ENCODE measurements at places on chromosomes 11 and 22.

DNA sequence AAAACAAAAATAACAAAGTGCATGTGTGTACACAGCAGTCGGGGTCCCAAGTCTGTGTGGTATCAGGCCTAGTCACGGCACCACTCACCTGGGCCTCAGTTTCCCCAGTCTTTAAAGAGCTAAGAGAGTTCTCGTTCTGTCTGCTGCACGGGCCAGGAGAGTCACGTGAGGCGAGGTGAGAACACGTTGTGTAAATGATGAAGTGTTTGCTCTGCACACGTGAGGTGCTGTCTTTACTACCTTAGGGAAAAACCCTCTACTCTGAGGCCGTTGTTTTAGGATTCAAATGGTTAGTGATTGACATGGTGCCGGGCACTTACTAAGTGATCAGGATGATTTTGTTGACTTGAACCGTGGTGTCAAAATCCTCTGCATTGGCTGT, 86.5 kb upstream of the PPARA start:
- DNase-seq: no peak

DNA sequence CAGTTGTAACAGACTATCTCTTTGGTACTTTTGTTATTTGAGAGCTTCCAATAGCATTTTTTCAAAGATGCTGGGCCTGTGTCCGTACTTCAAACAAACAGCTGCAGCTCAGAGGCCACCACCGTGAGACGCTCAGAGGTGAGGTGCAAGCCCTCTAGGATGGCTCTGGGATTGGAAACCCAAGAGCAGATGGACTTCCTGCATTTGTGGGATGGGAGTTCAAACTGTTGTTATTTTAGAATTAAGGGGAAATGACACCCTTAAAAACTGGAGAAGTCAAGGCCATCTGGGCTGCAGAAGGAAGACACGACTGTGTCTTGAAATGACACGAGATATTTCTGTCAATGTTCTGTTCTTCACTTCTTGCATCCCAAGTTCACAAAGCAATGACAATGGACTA, 9.2 kb upstream of the IL10RA start:
- DNase-seq: no peak

- no peak for DNase-seq
These were observed 29.1 kb upstream of the SYT7 start for GRCh38 chr11:61609980-61610366.

- peak; percentile 95 for DNase-seq
These were observed 455.8 kb downstream of the MIAT start for GRCh38 chr22:27113211-27113635.

GRCh38 chr11:119344291-119345010, 2.1 kb downstream of the MFRP start:
- DNase-seq: no peak

DNA sequence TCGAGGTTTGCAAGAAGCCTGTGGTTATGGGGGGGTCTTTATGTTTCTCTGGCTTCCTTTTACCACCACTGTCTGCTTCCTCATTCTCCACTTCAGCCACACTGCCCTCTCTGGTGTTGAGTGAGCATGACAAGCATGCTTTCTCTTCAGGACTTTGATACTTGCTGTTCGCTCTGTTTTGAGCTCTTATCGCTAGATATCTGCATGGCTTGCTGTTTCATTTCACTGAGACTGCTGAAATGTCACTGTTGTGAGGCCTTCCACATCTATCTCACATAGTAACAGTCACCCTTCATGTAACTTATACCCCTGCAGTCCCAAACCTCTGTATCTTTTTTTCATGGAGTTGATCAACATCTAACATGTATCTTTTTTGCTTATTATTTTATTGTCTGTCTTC, 59.8 kb downstream of the TMEM135 start:
- DNase-seq: peak; percentile 38

DNA sequence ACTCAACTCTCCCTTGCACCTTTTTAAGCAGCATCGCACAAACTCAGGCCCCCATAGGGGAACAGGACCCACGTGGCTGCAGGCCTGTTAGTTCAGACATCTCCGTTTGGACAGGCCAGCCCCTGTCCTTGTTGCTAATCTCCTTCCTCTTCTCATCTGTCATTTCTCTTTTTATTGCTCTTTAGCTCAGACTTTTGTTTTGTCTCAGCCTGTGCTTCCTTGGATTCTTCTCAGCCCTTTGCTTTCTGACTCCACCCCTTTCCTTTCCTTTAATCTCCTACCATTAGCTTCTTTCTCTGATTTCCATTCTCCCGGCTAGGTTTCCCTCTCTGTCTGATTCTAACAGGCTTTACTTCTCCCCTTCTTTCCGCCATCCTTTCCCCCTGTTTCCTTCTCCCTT, 68.7 kb downstream of the SCN3B start:
- DNase-seq: no peak

DNA sequence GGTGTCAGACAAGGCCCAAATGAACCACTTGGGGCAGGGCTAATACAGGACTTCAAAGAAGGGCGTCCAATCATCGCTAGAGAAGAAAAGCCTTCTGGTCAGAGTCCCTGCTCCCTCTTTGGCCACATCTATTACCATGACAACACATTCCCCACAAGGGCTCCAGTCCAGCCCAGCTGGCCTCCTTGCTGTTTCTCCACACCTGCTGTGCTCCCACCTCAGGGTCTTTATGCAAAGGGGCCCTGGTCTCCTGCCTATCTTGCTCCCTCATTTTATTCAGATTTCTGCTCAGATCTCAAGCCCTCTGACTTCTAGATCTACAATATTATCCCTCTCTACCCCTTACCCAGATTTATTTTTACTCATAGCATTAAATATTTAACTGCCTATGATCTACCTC, 58.0 kb upstream of the KIRREL3 start:
- DNase-seq: no peak

GRCh38 chr11:33134276-33134675, 27.0 kb downstream of the CSTF3 start:
- no peak for DNase-seq

DNA sequence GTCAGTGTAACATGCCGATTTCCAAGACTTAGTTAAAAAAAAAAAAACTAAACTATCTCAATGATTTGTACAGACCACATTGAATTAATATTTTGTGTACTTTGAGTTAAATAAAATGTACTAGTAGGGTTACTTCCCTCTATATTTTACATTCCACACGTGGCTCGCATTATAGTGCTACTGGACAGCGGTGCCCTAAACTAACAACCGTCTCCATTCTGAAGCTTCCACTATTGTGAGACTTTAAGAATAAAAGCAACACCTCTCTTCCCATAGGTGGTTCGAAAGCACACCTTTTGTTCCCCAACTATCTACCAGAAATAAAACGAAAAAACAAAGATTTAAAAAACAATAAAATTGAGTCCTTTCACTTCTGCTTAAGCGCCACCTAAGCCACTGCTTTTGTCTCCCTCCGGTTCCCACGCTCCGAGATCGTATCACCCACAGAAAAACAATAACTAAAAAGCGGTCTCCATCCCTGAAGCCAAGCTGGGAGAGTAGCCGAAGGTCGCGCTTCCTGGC, 380 bp upstream of the TTC17 start:
- DNase-seq: peak; percentile 19

DNA sequence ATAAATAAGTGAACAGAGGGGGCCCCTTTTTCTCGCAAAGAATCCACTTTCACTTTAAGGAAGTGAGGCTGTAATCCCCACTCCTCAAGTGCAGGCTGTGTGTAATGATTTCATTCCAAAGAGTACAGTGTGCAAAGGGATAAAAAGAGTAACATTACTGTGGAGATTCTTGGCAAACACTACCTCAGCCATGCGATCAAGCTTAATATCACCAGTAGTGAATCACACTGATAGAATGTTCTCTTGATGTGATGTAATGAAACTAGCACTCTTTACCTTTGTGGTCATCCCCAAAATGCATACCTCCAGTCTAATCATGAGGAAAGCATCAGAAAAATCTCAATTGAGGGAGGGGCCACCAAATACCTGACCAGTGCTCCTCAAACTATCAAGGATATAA, 246.1 kb upstream of the CHORDC1 start:
- no peak for DNase-seq

DNA sequence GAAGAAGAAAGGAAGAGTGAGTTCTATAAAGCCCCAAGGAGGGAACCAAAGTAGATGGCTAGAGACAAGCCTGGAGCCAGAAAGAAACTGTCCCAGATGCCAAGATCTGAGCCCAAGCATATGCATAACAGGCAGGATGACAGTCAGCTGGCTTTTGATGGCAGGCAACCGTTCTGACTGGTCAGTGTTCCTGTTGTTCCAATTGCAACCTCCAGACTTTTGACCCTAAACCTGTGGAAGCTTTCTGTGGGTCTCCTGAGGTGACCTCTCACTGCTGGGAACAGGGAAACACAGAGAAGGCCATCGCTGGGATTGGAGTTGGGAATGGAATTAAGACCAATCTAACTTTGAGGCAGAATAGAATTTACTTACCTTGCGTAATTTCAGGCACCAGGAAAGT, 21.6 kb upstream of the NNMT start:
- DNase-seq: no peak

- DNase-seq: no peak
These were observed 4.1 kb upstream of the HBG2 start for GRCh38 chr11:5258543-5259262.

GRCh38 chr11:68020575-68020974, 9.9 kb upstream of the NDUFS8 start:
- peak; percentile 58 for DNase-seq

GRCh38 chr22:27751277-27752070, 50.1 kb downstream of the MN1 start:
- no peak for DNase-seq

GRCh38 chr11:33920838-33921613, 29.1 kb upstream of the LMO2 start:
- no peak for DNase-seq

DNA sequence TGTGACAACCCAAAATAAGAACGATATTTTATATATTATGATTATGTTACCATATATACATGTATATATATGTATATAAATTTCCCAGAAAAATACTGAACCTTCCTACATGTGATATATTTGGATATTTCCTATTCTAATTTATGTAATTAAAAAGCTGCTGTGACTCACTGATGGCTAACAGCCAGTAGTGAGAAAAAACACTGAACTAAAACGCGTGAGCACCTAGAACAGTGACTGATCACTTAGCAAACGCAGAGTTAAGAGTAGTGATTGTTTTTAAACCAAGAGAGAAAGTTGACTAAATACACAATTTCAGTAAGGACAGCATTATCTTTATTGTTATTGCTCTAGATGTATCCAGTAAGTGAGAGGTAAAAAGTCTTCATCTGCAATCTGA, 213.8 kb downstream of the TMEM135 start:
- DNase-seq: no peak

DNA sequence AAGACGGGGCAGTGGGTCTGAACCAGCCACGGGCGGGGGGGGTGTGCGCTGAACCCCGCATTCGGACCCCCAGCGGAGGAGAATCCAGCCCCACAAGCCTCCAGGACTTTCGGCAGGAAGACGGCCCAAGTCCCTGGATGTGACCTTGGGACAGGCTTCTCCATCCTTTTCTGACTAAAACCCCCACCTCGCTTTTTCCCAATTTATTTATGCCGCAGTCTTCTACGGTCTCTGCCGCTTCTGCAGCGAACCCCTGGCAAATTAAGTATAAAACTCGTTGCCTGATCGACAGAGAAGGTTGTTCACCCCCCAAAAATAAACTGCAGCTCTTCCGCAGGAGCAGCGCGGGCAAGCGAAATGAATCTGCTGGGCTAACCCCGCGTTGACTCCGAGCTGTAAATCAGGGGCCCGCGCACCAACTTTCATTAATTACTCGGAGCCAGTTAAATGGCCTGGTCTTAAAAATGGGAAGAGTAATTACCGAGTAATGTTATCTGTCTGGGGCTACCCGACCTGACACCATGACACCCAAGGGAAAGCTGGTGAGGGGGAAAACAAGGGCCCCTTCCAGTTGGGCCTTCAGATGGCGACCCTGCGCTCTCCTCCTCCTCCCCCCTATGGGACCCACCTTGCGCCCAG, 6.6 kb downstream of the WT1 start:
- no peak for DNase-seq

DNA sequence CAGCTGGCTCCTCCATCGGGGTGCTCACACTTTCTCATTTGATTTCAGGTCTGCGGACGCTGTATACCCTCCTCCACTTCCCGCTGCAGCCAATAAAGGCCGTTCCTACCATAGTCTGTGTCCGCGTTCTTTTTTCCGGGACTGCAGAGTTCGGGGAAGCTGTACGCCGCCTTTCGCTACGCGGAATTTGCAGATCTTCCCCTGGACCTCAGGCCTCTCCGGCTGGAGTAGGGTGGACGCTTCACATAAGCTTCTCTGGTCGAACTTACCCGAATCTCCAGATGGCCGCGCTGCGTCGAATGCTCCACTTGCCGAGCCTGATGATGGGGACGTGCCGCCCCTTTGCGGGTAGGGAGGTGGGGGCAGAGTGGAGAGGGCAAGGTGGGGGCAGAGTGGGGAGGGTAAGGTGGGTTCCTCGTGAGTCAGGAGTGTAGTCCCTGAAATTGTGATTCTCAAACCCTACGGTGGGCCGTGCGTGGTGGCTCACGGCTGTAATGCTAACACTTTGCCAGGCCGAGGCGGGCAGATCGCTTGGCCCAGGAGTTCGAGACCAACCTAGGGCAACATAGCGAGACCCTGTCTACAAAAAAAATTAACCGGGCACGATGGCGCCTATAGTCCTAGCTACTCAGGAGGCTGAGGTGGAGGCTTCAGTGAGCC, 617 bp downstream of the CSKMT start:
- peak; percentile 65 for DNase-seq

DNA sequence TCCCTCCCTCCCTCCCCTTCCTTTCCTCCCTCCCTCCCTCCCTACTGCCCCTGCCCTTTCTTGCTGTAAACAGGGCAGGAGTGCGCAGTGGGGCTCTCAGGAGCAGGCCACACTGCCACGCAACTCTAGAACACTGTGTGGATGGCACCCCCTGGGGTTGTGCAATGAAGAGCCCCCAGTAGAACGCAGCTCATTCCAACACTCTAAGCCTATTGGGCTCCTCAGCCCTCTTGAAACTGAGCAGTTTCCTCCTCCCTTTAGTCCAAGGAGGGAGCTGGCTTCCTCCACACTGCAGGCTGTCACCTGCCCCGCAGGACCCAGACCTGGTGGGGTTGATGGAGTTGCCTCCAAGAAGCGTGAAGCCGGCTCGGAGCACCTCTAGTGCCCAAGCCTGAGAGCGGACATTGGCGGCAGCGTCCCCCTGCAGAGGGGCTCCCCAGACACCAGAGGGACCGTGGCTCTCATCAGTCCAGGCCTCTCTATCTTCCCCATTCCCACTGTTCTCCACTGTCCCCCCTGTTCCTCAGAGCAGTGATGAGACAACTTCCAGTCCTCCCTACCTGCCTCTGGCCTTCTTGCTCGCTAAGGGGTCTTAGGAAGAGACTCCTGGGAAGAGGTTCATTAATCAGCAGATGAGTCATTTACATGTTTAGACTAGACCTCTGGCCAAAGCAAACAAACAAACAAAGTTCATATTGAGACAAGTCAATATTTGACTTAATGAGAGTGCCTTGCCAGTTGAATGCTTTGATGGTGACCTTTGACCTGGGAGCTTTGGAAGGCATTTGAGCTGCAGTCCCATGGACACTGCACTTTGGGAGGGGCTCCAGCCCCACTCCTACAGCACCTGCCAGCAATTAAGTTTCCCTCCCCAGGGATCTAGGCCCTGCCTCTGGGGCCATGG, 64.0 kb downstream of the RPUSD4 start:
- no peak for DNase-seq

- DNase-seq: no peak
These were observed 46.1 kb downstream of the NELL1 start for GRCh38 chr11:20715464-20715863.

GRCh38 chr11:61067782-61068446, 34.4 kb upstream of the CD5 start:
- no peak for DNase-seq

- DNase-seq: no peak
These were observed 48.9 kb downstream of the CEP164 start for GRCh38 chr11:117376517-117376916.
